ENCODE measurements at places on chromosomes 4 and X.

GRCh38 chr4:4663028-4663427, 121.2 kb upstream of the STX18 start:
- no peak for DNase-seq

DNA sequence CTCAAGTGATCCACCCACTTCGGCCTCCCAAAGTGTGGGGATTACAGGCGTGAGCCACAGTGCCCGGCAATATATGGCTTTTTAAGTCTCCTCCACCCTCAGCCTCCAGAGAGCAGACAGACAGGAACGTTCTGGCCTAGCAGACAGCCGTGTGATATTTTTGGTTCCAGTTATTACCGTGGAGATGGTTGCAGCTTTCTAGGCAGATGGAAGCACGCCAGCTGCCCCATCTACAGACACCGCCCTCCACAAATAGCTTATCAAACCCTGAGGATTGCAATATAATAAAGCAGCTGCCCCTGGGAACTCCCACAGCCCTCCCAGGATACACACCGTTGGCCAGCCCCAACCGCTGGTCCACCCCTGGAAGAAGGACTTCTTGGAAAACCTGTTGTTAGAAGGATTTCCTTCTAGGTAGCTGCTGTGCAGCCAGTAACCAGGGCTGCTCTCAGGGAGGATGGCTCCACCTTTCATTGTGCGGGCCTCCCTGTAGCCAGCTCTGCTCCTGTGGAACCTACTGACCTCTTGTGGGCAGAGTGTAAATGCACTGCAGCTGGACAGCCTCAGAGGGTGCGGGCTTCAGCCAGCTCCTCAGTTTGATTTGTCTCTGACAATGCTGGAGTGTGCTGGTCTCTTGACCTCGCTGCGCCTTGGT, 44.0 kb downstream of the SLC25A5 start:
- DNase-seq: peak; percentile 1

DNA sequence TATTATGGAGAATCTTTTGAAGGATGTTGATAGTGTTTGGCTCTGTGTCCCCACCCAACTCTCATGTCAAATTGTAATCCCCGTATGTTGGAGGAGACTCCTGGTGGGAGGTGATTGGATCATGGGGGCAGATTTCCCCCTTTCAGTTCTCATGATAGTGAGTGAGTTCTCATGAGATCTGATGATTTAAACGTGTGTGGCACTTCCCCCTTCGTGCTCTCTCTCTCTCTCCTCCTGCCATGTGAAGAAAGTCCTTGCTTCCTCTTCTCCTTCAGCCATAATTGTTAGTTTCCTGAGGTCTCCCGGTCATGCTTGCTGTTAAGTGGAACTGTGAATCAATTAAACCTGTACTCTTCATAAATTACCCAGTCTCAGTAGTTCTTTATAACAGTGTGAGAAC, 166.1 kb upstream of the NUDT6 start:
- DNase-seq: no peak

DNA sequence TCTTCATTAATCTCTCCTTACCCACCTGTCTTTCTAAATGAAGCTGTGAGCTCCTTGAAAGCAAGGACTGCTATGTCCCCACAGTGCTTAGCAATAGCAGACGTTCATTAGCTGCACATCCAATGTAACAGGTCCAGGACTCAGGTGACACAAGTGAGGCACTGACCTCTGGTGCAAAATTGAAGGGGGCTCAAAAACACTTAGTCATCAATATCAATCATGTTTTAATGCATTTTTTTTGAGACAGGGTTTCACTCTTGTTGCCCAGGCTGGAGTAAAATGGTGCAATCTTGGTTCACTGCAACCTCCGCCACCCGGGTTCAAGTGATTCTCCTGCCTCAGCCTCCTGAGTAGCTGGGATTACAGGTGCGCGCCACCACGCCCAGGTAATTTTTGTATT, 56.1 kb upstream of the ADGRG2 start:
- DNase-seq: no peak

DNA sequence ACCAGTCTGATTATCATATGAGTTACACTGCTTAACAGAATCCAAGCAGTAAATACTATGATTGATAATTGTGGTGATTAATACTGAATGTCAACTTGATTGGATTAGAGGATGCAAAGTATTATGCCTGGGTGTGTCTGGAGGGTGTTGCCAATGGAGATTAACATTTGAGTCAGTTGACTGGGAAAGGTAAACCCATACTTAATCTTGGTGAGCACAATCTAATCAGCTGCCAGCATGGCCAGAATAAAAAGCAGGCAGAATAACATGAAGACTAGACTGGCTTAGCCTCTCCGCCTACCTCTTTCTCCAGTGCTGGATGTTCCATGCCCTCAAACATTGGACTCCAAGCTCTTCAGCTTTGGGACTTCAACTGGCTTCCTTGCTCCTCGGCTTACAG, 961.3 kb downstream of the ADGRL3 start:
- no peak for DNase-seq

DNA sequence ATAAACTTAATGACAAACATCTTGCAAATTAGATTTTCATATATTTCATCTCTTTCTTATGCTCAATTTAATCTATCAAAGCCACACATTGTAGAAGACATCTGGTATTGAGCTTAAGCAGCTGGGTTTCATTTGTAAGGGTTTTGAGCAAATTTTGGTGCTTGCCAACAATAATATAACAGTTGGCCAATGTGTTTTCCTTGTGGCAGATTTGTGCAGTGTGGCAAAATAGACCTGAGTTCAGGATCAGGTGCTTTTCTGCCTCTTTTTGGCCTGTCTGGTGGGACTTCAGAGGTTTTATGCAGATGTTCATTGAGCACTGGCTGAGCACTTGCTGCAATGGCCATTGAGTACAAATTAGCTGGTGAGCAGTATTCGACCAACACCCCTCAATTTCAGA, 301.9 kb downstream of the BMPR1B start:
- DNase-seq: no peak

DNA sequence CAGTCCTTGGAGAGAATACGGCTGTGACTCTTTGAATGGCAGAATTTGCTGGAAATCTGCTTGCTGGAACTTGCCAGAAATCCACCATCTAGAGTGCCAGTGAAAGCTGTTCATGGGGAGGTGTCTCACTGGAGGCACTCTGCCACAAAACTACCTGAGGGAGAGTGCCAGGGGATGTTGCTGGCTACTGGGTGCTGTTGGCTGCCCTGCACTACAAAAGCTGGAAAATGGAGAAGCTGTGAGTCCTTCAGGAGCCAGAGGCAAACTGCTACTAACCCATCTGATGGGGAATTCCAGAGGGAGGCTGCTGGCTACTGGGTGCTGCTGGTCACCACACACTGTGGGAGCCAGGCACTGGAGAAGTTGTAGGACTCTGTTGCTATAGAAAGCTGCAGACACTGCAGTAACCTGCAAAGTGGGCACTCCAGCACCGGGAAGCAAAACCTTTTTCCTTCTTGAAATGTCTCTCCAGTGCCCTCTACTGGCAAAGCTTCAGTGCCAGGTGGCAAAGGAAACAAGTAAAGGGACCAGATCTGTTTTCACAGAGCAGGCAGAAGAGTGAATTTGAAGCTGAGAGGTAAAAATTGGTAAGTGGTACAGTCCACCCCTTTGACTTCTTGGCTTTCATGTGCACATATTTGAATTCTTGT, 47.8 kb upstream of the HSD17B10 start:
- peak; percentile 16 for DNase-seq

- DNase-seq: no peak
Observed at GRCh38 chr4:60223208-60223923, 976.8 kb upstream of the ADGRL3 start.

- DNase-seq: no peak
Observed at GRCh38 chr4:9703391-9703790, 78.0 kb upstream of the DRD5 start.

DNA sequence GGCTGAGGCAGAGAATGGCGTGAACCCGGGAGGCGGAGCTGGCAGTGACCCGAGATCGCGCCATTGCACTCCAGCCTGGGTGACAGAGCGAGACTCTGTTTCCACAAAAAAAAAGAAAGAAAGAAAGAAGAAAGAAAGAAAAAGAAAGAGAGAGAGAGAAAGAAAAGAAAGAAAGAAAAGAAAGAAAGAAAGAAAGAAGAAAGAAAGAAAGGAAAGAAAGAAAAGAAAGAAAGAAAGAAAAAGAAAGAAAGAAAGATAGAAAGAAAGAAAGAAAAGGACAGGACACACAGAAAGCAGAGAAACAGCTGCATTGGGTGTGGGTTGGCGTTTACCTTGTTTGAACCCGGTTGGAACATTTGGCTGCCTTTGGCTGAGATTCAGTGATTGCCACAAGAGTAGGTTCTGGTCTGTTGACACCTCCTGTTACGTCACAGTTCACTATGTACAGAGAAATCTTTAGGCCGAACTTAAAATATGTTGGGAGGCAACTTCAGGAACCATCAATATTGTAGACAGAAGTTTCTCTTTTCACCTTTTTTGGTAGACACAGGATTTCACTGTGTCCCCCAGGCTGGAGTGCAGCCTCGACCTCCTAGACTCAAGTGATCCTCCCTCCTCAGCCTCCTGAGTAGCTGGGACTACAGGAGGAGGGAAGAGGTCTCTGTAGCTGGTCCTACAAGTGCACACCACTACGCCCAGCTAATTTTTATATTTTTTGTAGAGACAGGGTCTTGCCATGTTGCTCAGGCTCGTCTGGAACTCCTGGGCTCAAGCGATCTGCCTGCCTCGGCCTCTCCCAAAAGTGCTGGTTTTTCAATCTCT, 16.3 kb upstream of the PLCXD1 start:
- no peak for DNase-seq

DNA sequence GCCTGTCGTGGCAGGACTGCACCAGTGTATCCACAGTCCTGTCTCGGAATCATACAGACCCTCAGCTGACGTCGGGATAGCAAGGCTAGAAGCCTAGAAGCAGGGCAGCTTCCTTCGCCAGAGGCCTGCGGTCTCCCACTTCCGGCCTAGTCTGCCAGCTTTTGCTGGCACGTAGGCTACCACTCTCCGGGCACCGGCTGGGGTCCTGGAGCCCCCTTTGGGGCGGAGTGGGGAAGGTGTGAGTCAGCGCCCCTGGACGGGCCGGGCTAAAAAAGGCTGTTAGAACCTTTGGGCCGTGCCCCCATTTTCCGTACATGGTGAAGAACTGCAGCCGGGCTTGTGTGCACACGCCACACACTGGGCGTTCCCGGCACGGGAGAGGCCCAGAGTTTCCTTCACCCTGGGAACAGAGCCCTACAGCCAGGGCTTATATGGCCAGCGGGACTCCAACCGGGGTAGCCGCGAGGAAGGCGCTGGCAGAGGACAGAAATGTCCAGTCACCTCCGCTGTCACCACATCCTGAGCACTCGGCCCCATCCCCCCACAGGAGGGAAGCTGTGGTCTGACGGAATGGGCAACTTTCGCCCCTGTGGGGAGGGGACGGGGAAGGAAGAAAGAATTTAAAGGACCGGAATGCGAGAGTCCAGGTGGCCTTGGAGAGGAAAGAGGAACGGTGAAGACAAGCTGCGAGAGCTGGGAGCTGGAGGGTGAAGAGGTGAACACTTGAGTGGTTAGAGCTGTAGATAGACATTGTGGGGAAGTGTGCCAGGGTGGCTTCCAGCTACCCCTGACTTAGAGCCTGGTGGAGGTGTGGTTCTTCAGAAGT, 4.6 kb downstream of the MAGIX start:
- no peak for DNase-seq

GRCh38 chr4:19437008-19437407, 814.7 kb upstream of the SLIT2 start:
- no peak for DNase-seq

- no peak for DNase-seq
Observed at GRCh38 chrX:132916349-132916748, 42.1 kb downstream of the HS6ST2 start.

GRCh38 chrX:154542723-154543424, 3.8 kb downstream of the G6PD start:
- no peak for DNase-seq
